ENCODE measurements at places on chromosomes 5 and 9. TPM values are rescaled to one million over a fixed set of nuclear protein-coding genes. Genes with fewer than 3 reads are reported as not detected.

Gene GM2A
- total RNA-seq = 20.4 TPM

Gene PCDHB13
- total RNA-seq = not detected

Gene PCDHGB4
- total RNA-seq = 0.34 TPM

Gene C9orf152
- not detected for total RNA-seq

Gene THBS4
- total RNA-seq = 0.92 TPM

Gene NEURL1B
- 0.37 TPM for total RNA-seq

Gene TMEM252
- total RNA-seq = not detected

Gene GLRA1
- total RNA-seq = not detected

Gene INSL6
- not detected for total RNA-seq

Gene CTXN3
- total RNA-seq = not detected

Gene LPAR1
- total RNA-seq = not detected

Gene SPATA9
- total RNA-seq = not detected

Gene PCDHGC4
- total RNA-seq = not detected

Gene LRRC19
- not detected for total RNA-seq

Gene FRRS1L
- total RNA-seq = not detected

Gene PCDHA1
- total RNA-seq = 0.07 TPM

Gene OR1J2
- not detected for total RNA-seq

Gene GPR21
- total RNA-seq = 1.0 TPM

All from activated T-helper 2 cell treated with anti-CD3 and anti-CD28 coated beads, Interferon-gamma antibody, Interleukin-2, Interleukin-4, amounts not matched to agents 10 μg/mL and 5 μg/mL and 100 μg/mL, durations not matched to agents 14 hours and 24 hours and 36 hours (primary cell).